D721Med (cell line): ENCODE measurements at places on chromosomes 3 and 15.

DNA sequence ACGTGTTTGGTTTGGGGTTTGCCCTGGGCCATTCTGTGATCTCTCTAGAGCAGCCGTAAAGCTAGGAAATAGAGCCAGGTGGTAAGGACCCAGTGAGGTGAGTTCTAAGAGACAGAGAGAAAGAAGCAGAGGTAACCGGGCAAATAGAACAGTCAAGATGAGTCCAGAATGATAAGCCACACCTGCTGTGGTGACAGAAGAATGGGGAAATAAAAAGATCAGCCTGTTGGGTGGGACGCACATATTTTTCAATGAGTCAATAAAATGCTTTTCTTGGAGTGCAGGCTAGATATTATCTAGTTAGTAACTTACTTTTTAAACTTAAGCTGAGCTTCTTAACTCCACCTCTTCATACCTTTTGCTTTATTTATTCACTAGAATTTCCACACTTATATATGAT is 135.0 kb downstream of the NFKBIZ start:
- DNase-seq: no peak

GRCh38 chr3:117059067-117059955 is 349.7 kb downstream of the TUSC7 start:
- DNase-seq: no peak

GRCh38 chr3:53694046-53694445 is 152.2 kb downstream of the CHDH start:
- DNase-seq: no peak

- DNase-seq: no peak
Measured at GRCh38 chr3:159783780-159784742, 204.6 kb upstream of the IL12A start.

- DNase-seq: no peak
Measured at GRCh38 chr3:56889131-56889530, 87.4 kb upstream of the ARHGEF3 start.

DNA sequence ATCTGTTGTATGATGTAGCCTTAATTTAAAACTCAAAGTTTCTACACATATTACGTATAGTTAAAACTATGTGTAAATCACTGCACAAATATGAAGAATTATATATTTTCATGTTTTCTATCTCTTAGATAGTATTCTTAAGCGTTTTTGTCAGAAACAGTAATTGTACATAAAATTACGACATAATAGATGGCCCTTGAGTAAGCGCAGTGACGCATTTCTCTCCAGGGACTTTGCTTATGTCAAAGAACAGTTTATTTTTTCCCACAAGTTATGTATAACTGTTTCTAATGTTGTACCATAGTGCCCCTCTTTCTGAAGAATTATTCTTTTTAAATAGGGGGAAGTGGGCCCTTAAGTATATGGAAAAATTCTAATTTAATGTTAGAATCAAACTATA is 934.0 kb downstream of the VGLL3 start:
- DNase-seq: no peak

GRCh38 chr3:17645074-17645698 is 97.2 kb downstream of the TBC1D5 start:
- no peak for DNase-seq

GRCh38 chr3:100297784-100298183 is 36.8 kb upstream of the NIT2 start:
- no peak for DNase-seq

DNA sequence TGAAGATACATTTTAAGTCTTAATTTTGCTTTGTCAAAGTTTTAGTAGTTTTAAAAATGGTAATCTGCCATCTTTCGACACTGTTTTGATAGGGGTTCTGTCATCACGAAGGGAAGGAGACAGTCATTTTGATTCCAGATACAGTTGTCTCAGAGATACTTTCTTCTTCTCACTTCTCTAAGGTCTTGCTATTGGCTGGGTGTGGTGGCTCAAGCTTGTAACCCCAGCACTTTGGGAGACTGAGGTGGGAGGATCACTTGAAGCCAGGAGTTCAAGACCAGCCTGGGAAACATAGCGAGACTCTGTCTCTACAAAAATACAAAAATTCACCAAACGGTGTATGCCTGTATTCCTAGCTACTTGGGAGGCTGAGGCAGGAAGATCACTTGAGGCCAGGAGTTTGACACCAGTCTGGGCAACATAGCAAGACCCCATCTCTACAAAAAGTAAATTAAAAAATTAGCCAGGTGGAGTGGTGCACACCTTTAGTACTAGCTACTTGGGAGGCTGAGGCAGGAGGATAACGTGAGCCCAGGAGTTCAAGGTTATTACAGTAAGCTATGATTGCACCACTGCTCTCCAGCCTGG is 3.3 kb downstream of the RAB8B start:
- DNase-seq: no peak

- no peak for DNase-seq
Measured at GRCh38 chr3:182710557-182711157, 82.6 kb upstream of the ATP11B start.

- no peak for DNase-seq
Measured at GRCh38 chr3:149670742-149671492, 13.1 kb upstream of the WWTR1 start.

DNA sequence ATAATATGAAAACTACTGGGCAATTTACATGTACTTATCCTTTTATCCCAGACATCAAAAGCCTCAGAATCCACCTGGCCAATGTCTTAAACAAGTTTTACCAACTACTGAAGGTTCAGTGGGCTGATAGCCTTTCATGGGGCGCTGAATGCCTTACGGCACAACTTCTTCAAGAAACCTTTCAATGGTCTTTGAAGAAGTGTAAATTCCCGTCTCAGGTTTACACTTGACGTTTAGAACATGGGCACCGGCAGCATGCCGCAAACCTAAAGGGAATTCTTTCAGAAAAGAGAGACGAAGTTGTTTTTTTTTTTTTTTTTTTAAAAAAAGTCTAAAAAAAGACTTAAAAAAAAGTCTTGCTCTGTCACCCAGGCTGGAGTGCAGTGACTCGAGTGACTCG is 39.7 kb downstream of the ETV5 start:
- no peak for DNase-seq

GRCh38 chr3:133943639-133944141 is 48.0 kb upstream of the RAB6B start:
- DNase-seq: no peak

- DNase-seq: no peak
Measured at GRCh38 chr15:74531144-74531811, 9.7 kb upstream of the ARID3B start.

DNA sequence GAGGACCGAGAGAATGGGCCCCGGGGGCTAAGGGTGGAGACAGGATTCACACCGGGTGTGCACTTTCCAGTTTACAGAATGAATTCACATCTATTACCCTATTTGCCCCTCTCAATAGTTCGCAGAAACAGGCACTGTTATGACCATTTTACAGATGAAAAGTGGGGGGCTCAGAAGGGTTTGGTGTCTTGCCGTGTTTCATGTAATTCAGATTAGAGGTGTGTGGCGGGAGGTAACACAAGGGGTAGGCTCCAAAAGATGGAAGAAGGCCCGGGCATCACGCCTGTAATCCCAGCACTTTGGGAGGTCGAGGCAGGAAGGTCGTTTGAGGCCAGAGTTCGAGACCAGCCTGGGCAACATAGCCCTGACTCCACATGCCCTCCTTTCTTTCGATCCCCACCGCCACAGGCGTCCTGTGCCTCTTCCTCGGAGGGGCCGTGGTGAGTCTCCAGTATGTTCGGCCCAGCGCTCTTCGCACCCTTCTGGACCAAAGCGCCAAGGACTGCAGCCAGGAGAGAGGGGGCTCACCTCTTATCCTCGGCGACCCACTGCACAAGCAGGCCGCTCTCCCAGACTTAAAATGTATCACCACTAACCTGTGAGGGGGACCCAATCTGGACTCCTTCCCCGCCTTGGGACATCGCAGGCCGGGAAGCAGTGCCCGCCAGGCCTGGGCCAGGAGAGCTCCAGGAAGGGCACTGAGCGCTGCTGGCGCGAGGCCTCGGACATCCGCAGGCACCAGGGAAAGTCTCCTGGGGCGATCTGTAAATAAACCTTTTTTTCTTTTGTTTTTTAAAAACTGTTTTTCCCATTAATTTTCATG is 3.4 kb downstream of the DUOXA2 start:
- no peak for DNase-seq

- no peak for DNase-seq
Measured at GRCh38 chr3:58107597-58107996, 99.4 kb downstream of the FLNB start.

GRCh38 chr3:12907729-12908128 is 66.4 kb upstream of the RPL32 start:
- DNase-seq: no peak

DNA sequence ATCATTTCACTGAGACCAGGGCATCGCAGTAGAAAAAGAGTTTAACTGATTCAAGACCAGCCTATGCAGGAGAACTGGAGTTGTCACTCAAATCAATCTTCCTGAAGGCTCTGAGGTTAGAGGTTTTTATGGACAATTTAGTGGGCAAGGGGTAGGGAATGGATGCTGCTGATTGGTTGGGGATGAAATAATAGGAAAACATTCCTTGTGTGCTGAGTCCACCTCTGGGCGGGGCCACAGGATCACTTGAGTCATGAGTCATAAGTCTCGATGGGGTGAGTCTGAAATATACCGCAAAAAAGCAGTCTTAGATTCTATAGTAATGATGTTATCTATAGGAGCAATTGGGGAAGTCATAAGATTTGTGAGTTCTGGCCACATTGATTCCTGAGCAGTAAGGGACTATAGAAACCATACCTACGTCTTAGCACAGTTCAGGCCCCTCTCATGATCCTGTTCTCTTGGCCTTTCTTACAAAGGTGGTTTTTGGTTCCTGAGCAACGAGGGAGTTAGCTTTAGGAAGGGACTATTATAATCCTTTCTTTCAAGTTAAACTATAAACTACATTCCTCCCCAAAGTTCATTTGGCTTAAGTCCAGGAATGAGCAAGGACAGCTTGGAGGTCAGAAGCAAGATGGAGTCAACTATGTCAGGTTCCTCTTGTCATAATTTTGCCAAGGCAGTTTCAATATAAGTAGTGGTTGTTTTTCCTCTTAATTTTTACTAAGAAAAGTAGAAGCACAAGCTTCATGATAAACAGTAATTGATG is 2.7 kb upstream of the OPA1 start:
- no peak for DNase-seq

- no peak for DNase-seq
Measured at GRCh38 chr3:66609660-66610561, 109.1 kb upstream of the LRIG1 start.

DNA sequence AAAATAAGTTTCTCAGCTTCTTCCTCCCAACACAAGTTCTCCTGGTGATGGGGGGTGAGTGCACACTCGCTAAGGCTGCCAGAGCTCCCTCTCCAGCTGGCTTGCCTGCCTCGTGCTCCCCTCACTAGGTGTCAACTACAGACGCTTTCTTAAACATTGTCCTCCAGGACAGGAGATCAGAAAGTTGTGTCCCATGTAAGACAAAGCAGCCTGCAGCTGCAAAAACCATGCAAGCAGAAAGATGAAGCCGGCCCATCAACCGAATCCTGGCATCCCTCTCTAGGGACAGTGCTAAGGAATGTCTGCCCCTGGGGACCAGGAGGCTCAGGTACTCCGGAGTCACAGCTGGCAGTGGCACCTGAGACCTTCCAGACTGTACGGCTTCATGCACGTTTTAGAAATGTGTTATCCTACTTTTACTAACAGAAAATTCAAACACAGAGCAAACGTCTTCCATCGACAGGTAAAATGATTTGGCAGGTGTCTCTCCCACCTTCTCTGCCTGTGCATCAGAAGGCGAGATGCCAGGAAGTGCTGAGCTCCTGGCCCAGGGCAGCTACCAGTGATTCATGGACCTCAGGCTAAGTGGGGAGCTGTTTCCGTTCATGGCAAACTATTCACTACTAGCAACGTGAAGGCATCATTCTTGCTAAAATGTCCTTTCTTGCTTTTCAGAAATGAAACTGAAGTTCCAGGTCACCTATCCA is 246.1 kb downstream of the ADAMTS17 start:
- DNase-seq: no peak

GRCh38 chr15:59206623-59207183 is at the start of gene LDHAL6B:
Gene LDHAL6B (plus strand): TSS chr15:59206843. CDS start chr15:59206941, 98 bp downstream.
- DNase-seq: no peak

GRCh38 chr3:174581558-174581957 is 277.6 kb upstream of the NAALADL2 start:
- DNase-seq: no peak

DNA sequence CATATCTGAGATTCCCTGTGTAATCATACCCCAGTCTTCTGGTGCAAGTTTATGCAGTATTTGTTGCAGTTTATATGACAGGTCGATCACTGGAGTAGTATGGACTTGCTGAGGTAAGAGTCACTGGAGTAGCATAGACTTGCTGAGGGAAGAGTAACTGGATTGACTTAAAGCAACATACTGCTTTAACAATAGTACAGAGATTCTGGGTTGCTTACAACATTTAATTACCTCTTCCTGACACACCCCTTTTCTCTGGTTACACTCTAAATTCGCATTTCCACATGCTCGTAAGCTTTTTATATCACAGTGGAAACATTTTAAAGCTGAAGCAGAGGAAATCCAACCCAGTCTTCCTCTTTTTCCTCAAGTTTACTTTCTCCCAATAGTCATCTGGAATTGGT is 11.8 kb downstream of the AAGAB start:
- no peak for DNase-seq

GRCh38 chr15:42911058-42911592 is 9.5 kb downstream of the TTBK2 start:
- no peak for DNase-seq

DNA sequence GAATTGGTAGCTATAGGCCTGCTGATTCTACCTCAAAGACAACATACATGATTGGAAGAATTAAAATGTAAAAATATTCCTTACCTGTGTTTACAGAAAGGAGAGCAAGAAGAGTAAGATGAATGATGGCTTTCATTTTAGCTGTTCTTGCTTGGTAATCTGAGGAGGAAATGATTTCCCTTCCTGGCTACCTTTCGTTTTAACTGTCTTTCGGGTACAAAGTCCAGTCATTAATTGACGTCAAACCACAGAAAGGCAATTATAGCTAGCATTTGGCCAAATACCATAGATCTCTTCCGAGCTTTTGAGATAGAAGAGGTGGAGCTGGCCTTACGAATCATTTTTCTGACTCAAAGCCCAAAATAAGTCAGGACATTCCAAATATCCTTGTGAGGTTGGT is at the start of gene MUC13:
TSS of gene MUC13 (minus strand) at position 175 of the 400 bp plus-strand sequence. CDS start at position 136, 39 bp downstream.
- DNase-seq: no peak

DNA sequence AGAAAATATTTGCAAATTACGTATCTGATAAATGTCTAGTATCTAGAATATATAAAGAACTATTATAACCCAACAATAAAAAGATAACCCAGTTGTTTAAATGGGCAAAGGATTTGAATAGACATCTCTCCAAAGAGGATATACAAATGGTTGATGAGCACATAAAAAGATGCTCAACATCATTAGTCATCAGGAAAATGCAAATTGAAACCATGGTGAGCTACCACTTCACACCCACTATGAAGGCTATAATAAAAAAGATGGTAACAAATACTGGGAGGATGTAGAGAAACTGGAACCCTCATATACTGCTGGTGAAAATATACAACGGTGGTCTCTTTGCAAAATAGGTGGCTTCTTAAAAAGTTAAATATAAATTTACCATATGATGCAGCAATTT is 28.0 kb downstream of the RAD51 start:
- DNase-seq: no peak
